Peyer's patch (tissue), 4 donors: ENCODE measurements at places on chromosomes 3 and 15. TPM values are rescaled to one million over a fixed set of nuclear protein-coding genes. Genes with fewer than 3 reads are reported as not detected.

DNA sequence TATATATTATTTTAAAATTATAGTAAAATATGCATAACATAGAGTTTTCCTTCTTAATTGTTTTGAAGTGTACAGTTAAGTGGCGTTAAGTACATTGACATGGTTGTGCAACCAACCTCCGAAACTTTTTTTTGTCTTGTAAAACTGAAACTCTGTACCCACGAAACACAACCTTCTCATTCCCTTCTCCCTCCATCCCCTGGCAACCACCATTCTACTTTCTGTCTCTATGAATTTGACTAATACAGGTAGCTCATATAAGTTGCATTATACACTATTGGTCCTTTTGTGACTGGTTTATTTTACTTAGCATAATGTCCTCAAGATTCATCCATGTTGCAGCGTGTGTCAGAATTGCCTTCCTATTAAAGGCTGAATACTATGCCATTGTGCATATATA lies 179.4 kb downstream of the SATB1 start:
- no peak for DNase-seq

- no peak for DNase-seq
Measured at GRCh38 chr3:20190991-20191390, 5.0 kb upstream of the SGO1 start.

GRCh38 chr3:123258811-123259420 lies 57.2 kb downstream of the SEC22A start:
- no peak for DNase-seq

The TUSC7 gene
- total RNA-seq: not detected

DNA sequence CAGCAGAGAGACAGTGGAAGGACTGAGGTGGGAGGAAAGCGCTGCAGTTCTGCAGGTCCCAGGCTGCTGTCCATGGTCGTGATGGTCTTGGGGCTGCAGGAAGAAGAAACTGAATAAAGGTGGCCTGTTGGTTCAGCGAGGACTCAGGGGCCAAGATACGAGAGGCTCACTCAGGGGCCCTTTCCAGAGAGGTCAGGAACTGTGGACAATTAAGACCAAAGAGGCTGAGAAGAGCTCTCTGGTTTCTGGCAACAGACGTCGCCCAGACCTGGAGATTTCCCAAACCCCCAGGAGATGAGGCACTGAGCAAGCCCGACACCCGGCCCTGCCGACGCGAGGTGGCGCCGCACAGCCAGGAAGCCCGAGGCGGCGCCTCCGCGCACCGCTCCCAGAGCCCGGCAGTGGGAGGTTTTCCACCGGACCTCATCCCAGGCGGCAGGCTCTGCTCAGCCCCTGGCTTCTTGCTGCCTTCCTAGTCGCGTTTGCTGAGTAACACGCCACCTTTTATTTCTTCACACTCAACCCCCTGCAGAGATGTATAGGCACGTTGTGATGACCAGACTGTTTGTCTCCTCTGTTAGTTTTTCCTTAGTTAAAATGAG lies 56.4 kb upstream of the ARRDC4 start:
- peak; percentile 83 for DNase-seq

DNA sequence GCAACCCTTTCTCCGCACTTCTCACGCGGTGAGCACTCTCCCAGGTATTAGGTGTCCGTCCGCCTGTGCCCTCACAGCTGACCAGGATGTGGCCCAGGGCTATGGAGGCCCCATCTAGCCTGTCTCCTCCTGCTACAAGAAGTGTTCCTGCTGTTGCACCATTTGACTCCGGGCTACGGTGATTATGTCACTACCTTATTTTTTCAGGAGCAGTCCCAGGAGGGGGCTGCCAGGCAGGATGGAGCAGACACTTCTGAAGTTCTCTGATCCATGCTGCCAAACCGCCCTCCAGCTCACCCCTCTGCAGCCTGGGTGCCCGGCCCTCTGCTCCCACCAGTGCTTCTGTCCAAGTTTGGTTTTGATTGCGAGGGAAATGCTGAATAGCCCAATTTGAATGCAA lies 36.9 kb downstream of the ZXDC start:
- no peak for DNase-seq

- no peak for DNase-seq
Measured at GRCh38 chr15:92118162-92118935, 264.8 kb downstream of the SLCO3A1 start.
